ENCODE measurements at places on chromosomes 12 and 14. TPM values are rescaled to one million over a fixed set of nuclear protein-coding genes. Genes with fewer than 3 reads are reported as not detected.
A peak's percentile ranks its signal among the peaks of the same experiment; 100 is the strongest.

DNA sequence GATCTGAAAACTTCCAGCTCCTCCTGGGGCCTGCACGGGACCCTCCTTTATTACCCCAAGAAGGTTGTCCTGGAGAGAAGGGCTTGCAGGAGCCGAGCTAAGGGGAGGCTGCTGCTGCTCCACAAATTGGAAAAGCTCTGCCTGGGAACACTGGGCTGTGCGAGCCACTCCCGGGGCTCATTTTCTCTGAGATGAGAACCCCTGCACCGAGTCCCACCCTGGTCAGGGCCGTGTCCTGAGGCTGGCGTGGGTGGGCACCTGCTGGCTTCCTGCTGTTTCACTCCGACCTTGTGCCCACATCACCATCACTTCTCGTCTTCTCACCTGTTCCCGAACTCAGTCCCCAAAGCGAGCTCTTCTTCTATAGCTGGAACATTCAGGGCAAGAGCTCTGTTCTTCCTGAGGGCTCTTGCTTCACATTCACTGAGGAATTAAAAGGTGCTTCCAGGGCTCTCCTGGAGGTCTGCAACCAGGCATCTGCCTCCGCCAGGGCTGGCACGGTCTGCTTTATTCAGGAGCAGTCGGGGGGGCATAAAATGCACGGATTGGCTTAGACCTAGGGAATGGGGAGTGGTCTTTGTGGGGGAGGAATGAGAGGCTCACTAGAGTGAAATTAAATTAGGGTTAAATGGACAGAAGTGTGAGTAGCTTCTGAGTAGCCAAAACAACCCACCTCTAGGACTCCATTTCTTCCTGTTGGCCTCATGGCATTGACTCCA, 98.5 kb downstream of the ADGRD1 start:
- H3K27me3 ChIP-seq, result peaks cover 23% of the 10 kb centered on the region
- no peak overlapping the region for H3K4me3 ChIP-seq
- no peak overlapping the region for H3K27ac ChIP-seq
- no peaks in the 10 kb centered on the region for H3K36me3 ChIP-seq
- H3K4me1 ChIP-seq, result no peaks in the 10 kb centered on the region

DNA sequence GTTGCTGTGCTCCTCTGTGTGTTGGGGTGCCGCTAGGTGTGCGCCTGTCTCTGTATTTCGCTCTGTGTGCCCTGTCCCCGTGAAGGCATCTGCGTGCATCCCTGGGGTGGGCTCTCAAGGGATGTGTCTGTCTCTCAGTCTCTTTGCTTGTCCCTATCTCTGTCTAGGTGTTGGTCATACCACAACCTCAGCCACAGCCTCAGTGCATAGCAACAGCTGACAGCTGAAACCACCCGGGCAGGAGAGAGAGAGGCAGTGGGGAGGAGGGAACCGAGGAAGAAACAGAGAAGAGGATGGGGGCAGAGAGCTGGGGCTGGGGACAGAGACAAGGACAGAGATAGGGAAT, 953 bp upstream of the NXPH4 start:
- no peaks in the 10 kb centered on the region for H3K27me3 ChIP-seq
- H3K4me3 ChIP-seq, result peak overlapping the region; percentile 69
- H3K36me3 ChIP-seq, result peaks cover under 1% of the 10 kb centered on the region
- no peak for DNase-seq
- H3K4me1 ChIP-seq, result peaks cover 79% of the 10 kb centered on the region

GRCh38 chr12:115132905-115133304, 448.9 kb upstream of the TBX3 start:
- H3K27me3 ChIP-seq, result no peaks in the 10 kb centered on the region
- H3K27ac ChIP-seq, result no peak overlapping the region
- H3K4me1 ChIP-seq, result peaks cover 14% of the 10 kb centered on the region

- peak overlapping the region; percentile 97 for H3K4me3 ChIP-seq
- H3K27ac ChIP-seq, result peak overlapping the region; percentile 96
- no peaks in the 10 kb centered on the region for H3K27me3 ChIP-seq
- H3K4me1 ChIP-seq, result peaks cover 25% of the 10 kb centered on the region
Measured at GRCh38 chr12:10213168-10214135, 775 bp downstream of the GABARAPL1 start.

- H3K4me3 ChIP-seq, result no peak overlapping the region
- H3K27me3 ChIP-seq, result no peaks in the 10 kb centered on the region
- H3K4me1 ChIP-seq, result peaks cover 45% of the 10 kb centered on the region
- DNase-seq, result no peak
Measured at GRCh38 chr14:104698688-104699425, 9.4 kb downstream of the INF2 start.

DNA sequence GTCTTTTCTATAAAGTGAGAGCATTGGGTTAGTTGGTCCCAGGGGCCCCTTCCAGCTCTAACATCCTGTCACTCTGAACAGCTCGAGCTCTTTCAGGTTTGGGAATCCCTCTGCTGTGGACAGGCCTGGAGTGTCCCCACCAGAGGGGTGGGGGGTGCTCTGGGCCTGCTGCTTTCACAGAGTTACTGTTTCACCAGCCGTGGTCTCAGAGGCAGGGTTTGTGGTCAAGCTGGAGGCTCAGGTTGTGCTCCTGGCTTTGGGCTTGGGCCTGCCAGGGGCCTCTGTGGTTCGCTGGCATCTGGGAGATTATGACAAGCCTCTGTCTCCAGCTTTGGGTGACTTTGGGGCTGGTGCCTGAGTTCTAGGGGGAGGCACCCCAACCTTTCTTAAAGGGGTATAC, 59.6 kb downstream of the FBXL14 start:
- peaks cover 64% of the 10 kb centered on the region for H3K4me1 ChIP-seq
- DNase-seq, result no peak
- no peaks in the 10 kb centered on the region for H3K27me3 ChIP-seq
- H3K36me3 ChIP-seq, result no peaks in the 10 kb centered on the region
- peak overlapping the region; percentile 27 for H3K27ac ChIP-seq
- no peak overlapping the region for H3K4me3 ChIP-seq

- peak overlapping the region; percentile 71 for H3K27ac ChIP-seq
- H3K4me3 ChIP-seq, result no peak overlapping the region
- no peaks in the 10 kb centered on the region for H3K36me3 ChIP-seq
- no peak for DNase-seq
- no peaks in the 10 kb centered on the region for H3K27me3 ChIP-seq
Measured at GRCh38 chr12:93699271-93700145, 22.3 kb downstream of the CRADD start.

- peaks cover 2% of the 10 kb centered on the region for H3K36me3 ChIP-seq
- peaks cover 11% of the 10 kb centered on the region for H3K4me1 ChIP-seq
- no peak overlapping the region for H3K27ac ChIP-seq
- peak; percentile 77 for DNase-seq
- no peak overlapping the region for H3K4me3 ChIP-seq
Measured at GRCh38 chr14:92690171-92691011, 58.0 kb downstream of the LGMN start.

GRCh38 chr12:67661311-67662021, 12.9 kb downstream of the DYRK2 start:
- no peaks in the 10 kb centered on the region for H3K27me3 ChIP-seq
- peaks cover 65% of the 10 kb centered on the region for H3K4me1 ChIP-seq
- no peak overlapping the region for H3K27ac ChIP-seq

DNA sequence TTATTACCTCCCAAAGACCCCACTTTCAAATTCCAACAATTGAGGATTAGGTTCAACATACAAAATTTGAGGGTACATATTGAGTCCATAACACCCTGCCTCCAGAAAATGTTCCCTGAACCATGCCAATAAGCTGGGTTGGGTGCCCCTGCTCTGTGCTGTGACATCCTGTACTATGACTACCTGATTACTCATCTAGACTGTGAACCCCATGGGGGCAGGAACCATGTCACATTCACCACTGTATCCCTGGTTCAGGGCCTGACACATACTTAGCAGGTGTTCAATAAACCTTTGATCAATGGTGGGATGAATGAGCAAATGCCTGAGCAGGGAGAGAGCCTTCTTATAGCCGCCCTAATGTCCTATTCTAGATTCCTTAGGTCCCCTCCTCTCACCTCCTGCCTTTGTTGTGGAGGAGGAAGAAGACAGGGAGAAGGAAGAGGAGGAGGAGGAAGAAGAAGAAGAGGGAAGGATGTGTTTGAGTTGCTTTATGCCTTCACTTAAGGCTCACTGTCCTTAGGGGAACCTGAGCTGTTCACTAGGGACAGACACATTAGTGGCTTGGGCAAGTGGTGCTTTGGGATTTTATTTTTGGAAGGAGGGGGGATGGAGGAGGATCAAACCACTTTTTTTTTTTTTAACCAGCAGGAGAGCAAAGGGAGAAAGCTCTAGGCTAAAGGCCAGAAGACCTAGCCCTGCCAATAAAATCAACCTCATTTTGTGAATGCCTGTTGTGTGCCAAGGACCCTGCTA, 21.3 kb downstream of the GPR68 start:
- H3K4me1 ChIP-seq, result peaks cover 4% of the 10 kb centered on the region
- H3K27me3 ChIP-seq, result no peaks in the 10 kb centered on the region
- DNase-seq, result no peak
- H3K27ac ChIP-seq, result no peak overlapping the region
- no peak overlapping the region for H3K4me3 ChIP-seq

GRCh38 chr14:55614304-55614703, 34.3 kb downstream of the KTN1 start:
- H3K4me1 ChIP-seq, result peaks cover 25% of the 10 kb centered on the region
- no peak for DNase-seq
- no peak overlapping the region for H3K4me3 ChIP-seq
- no peaks in the 10 kb centered on the region for H3K27me3 ChIP-seq
- H3K36me3 ChIP-seq, result peaks cover 24% of the 10 kb centered on the region

DNA sequence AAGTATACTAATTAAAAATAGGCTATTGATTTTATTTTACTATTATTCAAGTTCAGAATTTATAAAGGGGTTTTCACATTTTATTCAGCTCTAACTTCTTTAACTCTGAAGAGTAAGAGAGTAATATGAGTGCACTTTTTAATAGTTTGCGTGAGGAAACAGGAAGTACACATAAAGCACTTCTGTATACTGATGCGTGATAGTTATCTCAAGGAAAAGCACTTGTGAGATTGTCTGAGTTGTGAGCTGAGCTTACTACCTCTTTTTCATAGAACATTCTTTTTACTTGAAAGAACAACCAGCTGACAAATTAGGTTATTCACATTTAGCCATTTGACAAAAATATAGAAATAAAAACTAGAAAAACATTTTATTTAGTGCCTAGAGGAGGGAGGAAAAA, 1.9 kb downstream of the RAD51AP1 start:
- peaks cover 34% of the 10 kb centered on the region for H3K4me1 ChIP-seq
- H3K27me3 ChIP-seq, result no peaks in the 10 kb centered on the region
- DNase-seq, result no peak
- H3K36me3 ChIP-seq, result no peaks in the 10 kb centered on the region
- H3K27ac ChIP-seq, result no peak overlapping the region

GRCh38 chr12:78756936-78757335, 107.6 kb upstream of the SYT1 start:
- H3K27me3 ChIP-seq, result peaks cover 5% of the 10 kb centered on the region
- H3K27ac ChIP-seq, result no peak overlapping the region
- H3K4me3 ChIP-seq, result no peak overlapping the region
- no peak for DNase-seq
- no peaks in the 10 kb centered on the region for H3K4me1 ChIP-seq

DNA sequence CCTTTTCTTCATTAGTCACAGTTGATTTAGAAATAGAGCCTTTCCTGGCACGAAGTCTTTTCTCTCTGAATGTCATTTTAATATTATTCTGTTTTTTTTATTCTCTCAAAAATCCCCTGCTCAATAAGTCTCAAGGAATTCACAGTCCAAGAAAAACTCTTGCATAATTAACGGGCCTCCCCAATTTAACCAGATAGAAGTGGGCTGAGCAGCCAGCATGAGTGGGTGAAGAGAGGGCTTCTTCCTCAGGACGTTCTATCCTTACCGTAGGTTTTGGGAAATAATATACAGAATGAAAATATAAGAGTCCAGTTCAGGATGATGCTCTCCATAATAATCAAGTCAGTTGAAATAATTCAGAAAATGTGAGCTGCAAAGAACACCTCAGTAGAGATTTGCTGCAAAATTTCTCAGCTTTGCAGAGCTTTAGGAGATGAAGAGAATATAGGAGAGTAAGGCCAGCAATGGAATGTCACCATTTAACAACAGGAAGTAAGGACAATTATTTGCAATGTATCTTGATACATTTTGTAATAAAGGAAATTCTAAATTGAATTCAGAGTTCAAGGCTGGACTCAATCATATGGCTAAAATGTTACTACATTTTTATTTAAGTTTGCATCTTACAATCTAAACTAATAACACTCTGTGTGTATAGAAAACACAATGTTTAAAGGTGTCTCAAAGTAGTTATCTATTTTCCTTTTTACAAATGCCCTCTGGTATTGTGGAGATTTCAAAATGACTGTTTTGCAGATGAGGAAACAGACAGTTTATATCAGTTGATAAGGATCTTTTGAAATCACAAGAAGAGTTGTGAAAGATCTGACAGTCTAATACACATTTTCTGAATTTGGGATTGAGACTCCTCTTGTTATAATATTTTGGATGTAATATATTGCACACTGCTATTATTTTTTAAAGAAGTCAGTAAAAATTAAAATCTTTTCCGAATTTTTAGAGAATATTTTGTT, 1724.1 kb upstream of the SEL1L start:
- no peaks in the 10 kb centered on the region for H3K36me3 ChIP-seq
- H3K27ac ChIP-seq, result no peak overlapping the region
- no peak for DNase-seq
- H3K27me3 ChIP-seq, result no peaks in the 10 kb centered on the region
- no peak overlapping the region for H3K4me3 ChIP-seq

- no peaks in the 10 kb centered on the region for H3K36me3 ChIP-seq
- H3K27ac ChIP-seq, result no peak overlapping the region
- peaks cover 19% of the 10 kb centered on the region for H3K27me3 ChIP-seq
- DNase-seq, result no peak
Measured at GRCh38 chr14:65846196-65846868, 433.8 kb downstream of the FUT8 start.

DNA sequence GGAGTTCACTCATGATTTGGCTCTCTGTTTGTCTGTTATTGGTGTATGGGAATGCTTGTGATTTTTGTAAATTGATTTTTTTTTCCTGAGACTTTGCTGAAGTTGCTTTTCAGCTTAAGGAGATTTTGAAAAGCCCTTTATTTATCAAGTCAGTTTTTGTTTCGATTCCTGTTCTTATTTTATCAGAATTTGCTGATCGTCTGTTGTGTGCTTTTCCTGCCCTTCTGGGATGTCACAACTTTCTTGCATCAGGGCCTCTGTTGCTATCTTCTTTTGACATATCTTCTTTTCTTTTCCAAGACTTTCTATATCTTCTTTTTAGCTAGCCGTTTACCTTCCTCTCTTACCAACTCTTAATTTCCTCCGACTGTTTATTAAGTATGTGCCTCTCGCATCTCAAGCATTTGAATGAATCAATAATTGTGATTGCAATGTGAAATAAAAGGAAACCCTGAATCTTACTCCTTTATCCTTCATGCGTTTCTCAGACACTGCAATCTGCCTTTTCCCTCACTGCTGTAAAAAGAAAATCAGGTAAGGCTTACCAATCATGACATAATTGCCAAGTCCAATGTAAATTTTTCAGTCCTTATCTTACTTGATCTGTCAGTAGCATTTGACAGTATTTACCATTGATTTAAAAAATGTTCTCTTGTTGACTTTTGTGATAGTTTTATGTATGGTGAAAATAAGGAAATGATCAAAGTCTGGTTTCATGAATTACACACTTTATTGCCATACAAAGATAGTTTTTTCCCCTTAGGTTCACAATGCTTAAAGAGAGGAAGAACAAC, 53.0 kb downstream of the ETNK1 start:
- no peak overlapping the region for H3K27ac ChIP-seq
- no peaks in the 10 kb centered on the region for H3K27me3 ChIP-seq
- DNase-seq, result no peak
- H3K4me1 ChIP-seq, result peaks cover 7% of the 10 kb centered on the region
- H3K4me3 ChIP-seq, result no peak overlapping the region

GRCh38 chr14:62420847-62421246, 624.4 kb downstream of the KCNH5 start:
- no peak for DNase-seq
- peaks cover 5% of the 10 kb centered on the region for H3K4me1 ChIP-seq
- H3K27me3 ChIP-seq, result peaks cover 6% of the 10 kb centered on the region
- H3K36me3 ChIP-seq, result no peaks in the 10 kb centered on the region

Gene PLCZ1
- total RNA-seq, result not detected

Gene NTF3
- total RNA-seq, result 0.80 TPM

Gene PLXNC1
- 0.67 TPM for total RNA-seq

Gene FAM222A
- 1.5 TPM for total RNA-seq

Gene MLH3
- total RNA-seq, result 18.7 TPM

Gene GALNT16
- total RNA-seq, result 34.4 TPM

All from chondrocyte (in vitro differentiated cells).